Heart left ventricle (tissue), 16 donors: ENCODE measurements at places on chromosomes 2 and 18. TPM values are rescaled to one million over a fixed set of nuclear protein-coding genes. Genes with fewer than 3 reads are reported as not detected.

The RAB17 gene
- total RNA-seq = 1.1 TPM

The CXCR1 gene
- total RNA-seq = 0.47 TPM

- no peaks in the 10 kb centered on the region for H3K27me3 ChIP-seq
- H3K36me3 ChIP-seq = no peaks in the 10 kb centered on the region
- DNase-seq = no peak
- H3K4me1 ChIP-seq = no peaks in the 10 kb centered on the region
- H3K27ac ChIP-seq = no peak overlapping the region
Observed at GRCh38 chr2:171185941-171186340, 25.2 kb upstream of the TLK1 start.

GRCh38 chr18:11828786-11829432 is 22.3 kb upstream of the CHMP1B start:
- no peaks in the 10 kb centered on the region for H3K36me3 ChIP-seq
- no peak overlapping the region for H3K4me3 ChIP-seq
- H3K27ac ChIP-seq = no peak overlapping the region
- no peak for DNase-seq
- no peaks in the 10 kb centered on the region for H3K27me3 ChIP-seq
- no peaks in the 10 kb centered on the region for H3K4me1 ChIP-seq

The LYPD6B gene
- total RNA-seq = not detected

DNA sequence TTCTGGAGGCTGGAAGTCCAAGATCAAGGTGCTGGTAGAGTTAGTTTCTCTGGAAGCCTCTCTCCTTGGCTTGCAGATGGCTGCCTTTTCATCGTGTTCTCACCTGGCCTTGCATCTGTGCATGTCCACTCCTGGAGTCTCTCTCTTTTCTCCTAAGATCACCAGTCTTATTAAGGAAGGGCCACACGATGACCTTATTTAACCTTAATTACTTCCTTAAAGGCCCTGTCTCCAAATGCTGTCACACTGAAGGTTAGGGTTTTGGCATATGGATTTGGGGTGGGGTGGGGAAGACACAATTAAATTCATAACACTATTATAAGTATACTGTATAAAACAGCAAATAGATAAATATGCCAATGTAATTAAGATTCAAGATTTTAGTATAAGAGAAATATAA is 402.4 kb upstream of the HS6ST1 start:
- H3K4me1 ChIP-seq = no peaks in the 10 kb centered on the region
- no peaks in the 10 kb centered on the region for H3K27me3 ChIP-seq
- H3K36me3 ChIP-seq = no peaks in the 10 kb centered on the region
- DNase-seq = no peak
- H3K4me3 ChIP-seq = no peak overlapping the region
- no peak overlapping the region for H3K27ac ChIP-seq

GRCh38 chr2:11753886-11754699 is 7.7 kb downstream of the LPIN1 start:
- H3K4me3 ChIP-seq = no peak overlapping the region
- no peak for DNase-seq
- peaks cover 50% of the 10 kb centered on the region for H3K4me1 ChIP-seq
- peak overlapping the region; percentile 23 for H3K27ac ChIP-seq
- no peaks in the 10 kb centered on the region for H3K36me3 ChIP-seq

DNA sequence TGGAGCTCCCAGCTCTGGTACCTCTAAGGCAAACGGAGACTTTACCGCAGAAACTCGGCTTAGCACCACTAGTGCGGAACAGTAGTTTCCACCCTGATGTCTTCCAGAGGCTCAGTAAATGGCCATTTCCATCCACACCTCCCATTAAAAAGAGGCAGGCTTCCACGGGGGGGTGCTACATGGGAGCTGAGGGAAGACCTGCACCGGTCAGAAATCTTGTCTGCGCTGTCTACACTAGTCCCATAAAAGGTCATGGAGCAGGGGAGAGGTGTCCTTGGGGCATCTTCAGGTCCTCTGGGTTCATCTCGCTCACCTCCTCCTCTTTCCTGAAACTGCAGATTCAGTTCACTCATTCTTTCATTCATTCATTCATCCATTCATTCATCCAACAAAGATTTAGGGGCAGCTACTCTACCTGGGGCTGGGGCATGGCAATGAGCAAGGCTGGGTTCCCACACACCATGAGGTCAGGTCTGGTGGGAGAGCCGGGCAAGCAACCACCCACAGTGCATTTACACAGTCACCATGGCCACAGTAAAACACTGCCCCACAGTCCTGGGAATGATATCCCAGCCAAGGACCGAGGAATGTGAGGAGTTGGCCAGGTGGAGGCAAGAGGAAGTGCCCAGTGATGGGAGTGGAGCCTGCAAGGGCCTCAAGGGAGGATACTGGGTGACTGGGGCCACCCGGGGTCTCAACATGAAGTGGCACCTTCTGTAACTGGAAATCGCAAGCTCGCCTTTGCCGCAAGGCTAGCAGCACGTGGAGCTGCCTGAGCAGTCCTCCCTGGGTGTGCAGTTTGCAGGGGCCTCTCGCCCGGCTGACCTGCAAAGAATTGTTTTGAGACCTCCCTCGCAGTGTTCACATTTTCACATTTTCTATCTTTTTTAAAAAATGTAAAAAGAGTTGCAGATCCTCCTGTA is 180.2 kb upstream of the RAB6C start:
- H3K4me1 ChIP-seq = no peaks in the 10 kb centered on the region
- DNase-seq = no peak
- no peaks in the 10 kb centered on the region for H3K36me3 ChIP-seq

GRCh38 chr18:2070631-2071030 is 500.7 kb downstream of the METTL4 start:
- no peak overlapping the region for H3K4me3 ChIP-seq
- no peak for DNase-seq
- no peak overlapping the region for H3K27ac ChIP-seq
- H3K36me3 ChIP-seq = no peaks in the 10 kb centered on the region

GRCh38 chr2:207883002-207883780 is 113.5 kb upstream of the FZD5 start:
- H3K27me3 ChIP-seq = no peaks in the 10 kb centered on the region
- DNase-seq = no peak
- no peaks in the 10 kb centered on the region for H3K36me3 ChIP-seq

The ARL4C gene
- 16.3 TPM for total RNA-seq

GRCh38 chr2:150939087-150939486 is 322.6 kb downstream of the RBM43 start:
- no peaks in the 10 kb centered on the region for H3K4me1 ChIP-seq
- no peaks in the 10 kb centered on the region for H3K27me3 ChIP-seq
- H3K4me3 ChIP-seq = no peak overlapping the region
- no peaks in the 10 kb centered on the region for H3K36me3 ChIP-seq
- DNase-seq = no peak

The NRBP1 gene
- total RNA-seq = 43.5 TPM

DNA sequence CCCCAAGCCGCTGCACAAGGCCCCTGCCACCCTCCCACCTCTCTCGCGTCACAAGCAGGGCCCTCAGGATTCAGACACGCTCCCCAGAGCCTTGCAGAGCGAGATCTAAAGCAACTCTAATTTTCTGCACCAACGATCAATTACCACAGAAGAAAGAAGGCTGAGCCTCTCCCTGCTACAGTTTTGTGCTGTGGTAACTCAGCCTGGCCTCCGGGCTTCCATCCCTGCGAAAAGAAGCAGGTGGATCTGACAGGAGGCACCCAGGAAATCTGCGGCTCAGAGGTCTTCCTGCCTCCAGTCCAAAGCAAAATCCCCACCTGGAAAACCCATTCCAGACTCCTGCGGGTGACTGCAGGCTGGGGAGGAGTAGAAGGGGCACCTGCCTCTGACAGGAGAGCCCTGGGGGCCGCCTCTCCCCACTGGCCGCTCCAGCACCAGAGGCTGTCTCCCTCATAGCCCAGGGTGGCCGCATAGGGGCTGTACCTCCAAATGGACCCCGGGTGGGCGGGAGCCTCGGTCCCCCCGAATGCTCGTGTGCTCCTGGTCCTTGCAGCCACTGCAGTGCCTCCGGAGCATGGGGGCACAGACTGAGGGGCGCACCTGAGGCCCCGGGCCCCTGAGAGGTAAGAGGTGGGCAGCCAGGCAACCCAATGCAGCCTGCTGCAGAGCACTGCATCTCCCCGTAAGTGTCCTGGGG is 31.0 kb downstream of the PXDN start:
- H3K4me1 ChIP-seq = peaks cover 61% of the 10 kb centered on the region
- H3K36me3 ChIP-seq = no peaks in the 10 kb centered on the region
- peak overlapping the region; percentile 13 for H3K27ac ChIP-seq
- no peak for DNase-seq
- no peak overlapping the region for H3K4me3 ChIP-seq

DNA sequence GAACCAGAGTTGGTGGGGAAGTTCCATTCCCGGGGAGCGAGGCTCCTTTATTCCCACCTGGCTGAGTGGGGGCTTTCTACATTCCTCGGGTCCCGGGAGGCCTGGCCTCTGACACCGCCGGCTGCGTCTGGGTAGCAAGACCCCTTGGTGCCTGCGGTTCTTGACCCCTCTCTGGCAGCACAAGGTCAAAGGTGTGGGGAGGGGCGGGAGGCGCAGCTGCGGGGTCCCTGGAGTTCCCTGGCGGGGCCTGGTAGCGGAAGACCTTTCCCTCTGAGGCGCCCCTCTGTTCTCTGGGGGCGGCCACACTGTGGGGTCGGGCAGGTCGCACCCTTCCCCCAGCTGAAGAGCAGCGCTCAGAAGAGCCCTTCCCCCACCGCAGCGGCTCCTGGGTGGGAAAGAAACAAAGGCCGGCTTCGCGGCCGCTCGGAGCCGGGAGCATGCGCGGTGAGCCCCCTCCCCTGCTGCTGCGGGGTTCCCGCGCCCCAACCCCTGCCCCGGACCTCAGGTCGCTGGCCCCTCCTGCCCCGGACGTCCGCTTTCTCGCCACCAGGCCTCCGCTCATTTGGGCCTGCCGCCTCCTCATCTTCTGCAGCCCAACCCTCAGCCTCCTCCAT is 146.3 kb downstream of the ANKRD44 start:
- peak overlapping the region; percentile 52 for H3K4me3 ChIP-seq
- no peak overlapping the region for H3K27ac ChIP-seq
- H3K4me1 ChIP-seq = no peaks in the 10 kb centered on the region
- peak; percentile 57 for DNase-seq

GRCh38 chr2:171139860-171140259 is 20.8 kb downstream of the TLK1 start:
- no peak overlapping the region for H3K4me3 ChIP-seq
- H3K4me1 ChIP-seq = peaks cover 20% of the 10 kb centered on the region
- DNase-seq = no peak
- no peak overlapping the region for H3K27ac ChIP-seq
- H3K36me3 ChIP-seq = no peaks in the 10 kb centered on the region

DNA sequence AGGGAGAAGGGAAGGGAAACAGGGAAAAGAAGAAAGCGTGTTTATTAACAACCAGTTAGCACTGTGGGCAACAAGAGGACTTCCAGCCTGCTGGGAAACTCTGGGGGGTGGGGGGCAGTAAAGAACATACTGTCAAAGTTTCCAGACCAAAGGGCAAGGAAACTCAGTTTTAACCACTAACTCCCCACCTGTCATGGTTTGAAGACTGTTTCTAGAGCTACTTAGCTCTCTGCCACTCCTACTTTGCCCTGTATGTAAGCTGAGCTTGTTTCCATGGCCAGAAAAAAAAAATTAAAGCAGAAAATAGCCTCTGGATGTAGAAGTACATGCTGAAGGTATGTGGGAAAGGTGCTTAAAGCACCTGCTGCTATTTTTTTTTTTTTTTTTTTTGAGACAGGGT is 11.0 kb upstream of the PTPN2 start:
- no peak for DNase-seq
- H3K4me1 ChIP-seq = no peaks in the 10 kb centered on the region
- no peaks in the 10 kb centered on the region for H3K36me3 ChIP-seq
- H3K27me3 ChIP-seq = no peaks in the 10 kb centered on the region
- H3K4me3 ChIP-seq = no peak overlapping the region

DNA sequence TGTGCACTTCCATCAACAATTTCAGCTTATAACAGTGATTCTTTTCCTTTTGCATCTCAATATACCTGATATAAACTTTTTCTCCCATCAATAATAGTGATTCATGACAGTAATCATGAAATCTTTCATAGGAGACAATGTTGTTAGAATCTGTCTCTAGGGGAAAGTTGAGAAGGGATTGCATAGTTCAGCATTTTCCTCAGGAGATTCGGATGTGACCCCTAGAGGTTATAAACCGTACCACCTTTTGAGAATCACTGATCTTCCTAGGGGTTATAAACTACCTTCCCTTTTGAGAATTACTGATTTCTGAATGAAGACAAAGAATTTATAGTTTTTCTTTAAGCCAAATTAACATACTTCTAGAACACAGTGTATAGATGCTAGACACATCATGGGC is 53.0 kb upstream of the GALNT3 start:
- no peak overlapping the region for H3K4me3 ChIP-seq
- no peaks in the 10 kb centered on the region for H3K27me3 ChIP-seq
- H3K36me3 ChIP-seq = no peaks in the 10 kb centered on the region
- DNase-seq = no peak
- no peaks in the 10 kb centered on the region for H3K4me1 ChIP-seq

DNA sequence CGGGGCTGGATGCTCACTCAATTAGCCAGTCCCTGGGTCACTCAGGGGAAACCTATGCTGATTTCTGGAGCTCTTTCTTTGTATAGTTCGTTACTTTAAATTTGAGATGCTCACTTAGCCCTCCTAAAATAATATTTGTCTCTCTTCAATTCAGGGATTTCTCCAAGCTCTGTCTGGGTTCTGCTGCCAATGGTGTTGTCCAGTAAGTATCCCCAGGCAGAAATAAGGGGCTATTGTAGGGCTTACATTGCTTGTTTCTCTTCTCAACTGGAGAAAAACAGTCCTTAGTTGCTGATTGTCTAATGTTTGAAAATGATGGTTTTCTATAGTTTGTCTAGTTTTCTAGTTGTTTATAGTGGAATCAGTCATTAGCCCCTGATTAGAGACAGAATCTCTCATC is 5.0 kb downstream of the RAB6C start:
- H3K36me3 ChIP-seq = no peaks in the 10 kb centered on the region
- H3K4me1 ChIP-seq = no peaks in the 10 kb centered on the region
- DNase-seq = no peak
- H3K27ac ChIP-seq = no peak overlapping the region
- no peak overlapping the region for H3K4me3 ChIP-seq
- peaks cover 39% of the 10 kb centered on the region for H3K27me3 ChIP-seq

GRCh38 chr2:207113414-207113813 is 52.3 kb downstream of the KLF7 start:
- no peak overlapping the region for H3K27ac ChIP-seq
- H3K36me3 ChIP-seq = no peaks in the 10 kb centered on the region
- H3K27me3 ChIP-seq = no peaks in the 10 kb centered on the region

DNA sequence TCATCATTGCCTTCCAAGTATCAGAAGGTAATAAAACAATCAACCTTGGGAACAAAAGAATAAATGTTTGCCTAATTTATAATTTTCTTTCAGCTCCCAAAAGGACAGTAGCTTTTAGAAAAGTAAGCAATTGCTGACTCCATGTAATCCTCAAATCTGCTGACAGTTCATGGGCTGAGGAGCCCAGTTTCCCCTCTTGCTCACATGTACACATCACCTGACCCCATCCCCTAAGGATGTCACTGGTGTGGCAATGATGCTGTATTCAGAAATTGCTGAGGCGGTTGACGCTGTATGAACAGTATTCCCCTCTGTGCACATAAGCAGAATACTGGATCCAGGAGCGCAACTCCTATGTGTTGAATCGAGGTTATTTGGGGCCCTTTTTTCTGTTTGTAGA is 56.1 kb upstream of the LYPD1 start:
- H3K27ac ChIP-seq = no peak overlapping the region
- H3K27me3 ChIP-seq = no peaks in the 10 kb centered on the region
- no peak overlapping the region for H3K4me3 ChIP-seq
- DNase-seq = no peak

GRCh38 chr2:180227461-180227860 is 220.4 kb upstream of the CWC22 start:
- H3K4me1 ChIP-seq = no peaks in the 10 kb centered on the region
- no peak for DNase-seq
- H3K36me3 ChIP-seq = no peaks in the 10 kb centered on the region
- no peak overlapping the region for H3K4me3 ChIP-seq
- no peaks in the 10 kb centered on the region for H3K27me3 ChIP-seq
- no peak overlapping the region for H3K27ac ChIP-seq

The CYS1 gene
- total RNA-seq = 1.4 TPM
